ENCODE measurements at places on chromosomes 5 and 9.

- DNase-seq, result no peak
Measured at GRCh38 chr9:3215658-3216057, 310.1 kb downstream of the RFX3 start.

DNA sequence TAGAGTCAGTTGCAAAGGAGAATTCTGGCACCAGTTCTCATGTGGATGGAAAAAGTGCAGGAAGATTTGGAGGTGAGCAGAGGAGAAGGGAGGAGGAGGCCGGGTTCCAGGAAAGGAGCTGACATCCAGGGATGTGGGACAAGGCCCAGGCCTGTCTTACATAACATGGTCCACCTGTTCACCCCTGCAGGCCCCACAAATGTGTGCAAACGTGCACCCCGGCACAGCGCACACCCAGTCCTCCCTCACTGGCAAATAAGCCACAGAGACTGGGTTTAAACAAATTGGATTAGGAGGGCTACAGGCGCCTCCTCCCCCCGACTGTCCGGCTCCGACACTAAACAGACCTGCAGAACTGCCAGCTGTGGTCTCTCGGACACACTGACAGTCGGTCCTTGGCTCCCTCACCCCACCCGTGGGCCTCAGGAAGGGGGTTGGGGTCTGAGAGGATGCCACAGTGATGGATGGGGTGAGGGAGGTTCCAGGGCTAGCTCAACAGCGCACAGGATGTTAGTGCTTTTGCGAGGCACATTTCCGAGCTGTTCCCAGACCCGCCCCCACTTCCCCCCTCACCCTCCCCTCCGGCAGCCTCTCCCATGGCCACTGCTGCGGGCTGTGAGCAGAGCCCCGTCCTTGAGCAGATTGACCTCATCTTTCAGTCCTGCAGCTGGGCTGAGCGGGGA is 43.4 kb upstream of the IL17B start:
- DNase-seq, result peak; percentile 83

- DNase-seq, result no peak
Measured at GRCh38 chr9:136773386-136774044, 9.2 kb upstream of the LCN15 start.

DNA sequence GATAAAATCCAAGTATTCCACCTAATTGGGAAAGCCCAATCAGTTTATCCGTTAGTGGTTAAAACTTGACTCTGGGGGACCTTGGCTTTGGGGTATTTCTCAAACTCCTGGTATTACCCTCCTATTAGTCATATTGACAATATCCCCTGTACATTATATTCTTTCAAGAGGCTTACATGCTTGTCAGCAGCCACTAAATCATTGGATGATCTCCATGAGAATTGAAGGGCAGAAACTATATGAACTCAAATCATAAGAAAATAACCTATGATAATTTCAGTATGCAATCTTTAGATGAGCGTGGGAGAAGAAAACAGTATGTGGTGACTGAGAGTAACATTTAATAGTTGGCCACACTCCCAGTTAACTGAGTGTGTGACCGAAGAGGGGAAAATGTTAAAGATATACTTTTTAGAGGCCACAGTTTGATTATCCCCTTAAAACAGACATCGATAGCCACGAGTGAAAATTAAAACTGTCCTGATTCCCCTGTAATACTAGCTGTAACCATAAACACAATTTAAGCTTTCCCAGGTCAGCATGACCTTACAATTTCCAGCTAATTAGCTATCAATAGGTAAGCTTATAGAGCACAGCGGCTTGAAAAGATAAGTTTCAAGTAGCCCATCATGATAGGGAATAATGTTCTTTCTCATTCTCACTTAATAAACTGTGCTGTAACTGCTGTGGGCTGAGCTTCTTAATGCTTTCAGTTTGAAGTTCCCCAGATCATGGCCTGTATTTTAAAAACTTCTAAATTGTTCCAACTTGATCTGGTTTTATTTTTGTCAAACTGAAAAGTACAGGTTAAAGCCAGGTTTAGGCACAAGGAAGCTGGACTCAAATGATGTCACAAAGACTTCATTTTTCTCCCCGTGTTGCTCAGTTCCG is 58.6 kb downstream of the PUM3 start:
- DNase-seq, result no peak

- DNase-seq, result no peak
Measured at GRCh38 chr9:98479967-98480847, 224.8 kb upstream of the TBC1D2 start.

GRCh38 chr9:87436716-87437115 is 61.0 kb upstream of the DAPK1 start:
- no peak for DNase-seq

DNA sequence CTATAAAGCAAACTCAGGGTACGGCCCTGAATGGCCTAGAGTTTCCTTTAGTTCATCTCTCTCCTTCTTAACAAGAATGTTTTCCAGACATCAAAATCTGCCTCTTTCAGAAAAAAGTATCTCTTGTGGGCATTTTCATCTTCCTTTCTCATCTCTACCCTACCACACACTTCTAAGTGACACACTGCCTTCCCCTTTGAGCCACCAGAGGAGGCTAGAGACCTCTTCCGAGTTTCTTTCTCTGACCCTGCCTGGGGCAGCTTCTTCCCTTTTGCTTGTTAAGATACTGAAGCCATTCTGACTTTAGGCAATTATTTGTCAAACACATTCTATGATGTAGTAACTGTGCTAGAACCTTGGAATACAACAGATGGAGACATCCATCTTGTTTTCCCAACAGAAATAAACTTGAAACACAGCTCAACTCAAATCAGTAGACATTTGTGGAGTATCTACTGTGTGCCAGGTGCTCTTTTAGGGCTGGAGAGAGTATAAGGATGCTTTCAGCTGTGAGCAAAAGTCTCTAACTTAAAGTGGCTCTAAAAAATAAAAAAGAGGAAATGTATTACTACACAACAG is 8.6 kb upstream of the SV2C start:
- DNase-seq, result no peak

DNA sequence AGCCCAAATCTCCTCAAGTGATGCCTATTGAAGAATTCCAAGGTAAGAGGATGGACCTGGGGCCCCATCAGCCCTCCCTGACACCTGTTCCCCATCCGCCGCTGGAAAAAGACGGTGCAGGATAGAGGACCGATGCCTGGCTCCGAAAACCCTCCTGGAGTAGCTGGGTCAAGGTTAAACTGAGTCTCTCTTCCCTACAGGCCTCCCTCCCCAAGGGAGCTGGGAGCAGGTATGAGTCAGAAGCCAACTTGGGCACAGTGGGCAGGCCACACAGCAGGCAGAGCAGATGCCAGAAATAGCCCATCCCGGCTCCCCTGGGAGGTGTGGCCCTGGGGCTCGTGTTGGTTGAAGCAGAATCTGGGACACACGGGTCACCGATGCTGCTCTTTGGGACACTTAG is 75.6 kb downstream of the NTNG2 start:
- no peak for DNase-seq

DNA sequence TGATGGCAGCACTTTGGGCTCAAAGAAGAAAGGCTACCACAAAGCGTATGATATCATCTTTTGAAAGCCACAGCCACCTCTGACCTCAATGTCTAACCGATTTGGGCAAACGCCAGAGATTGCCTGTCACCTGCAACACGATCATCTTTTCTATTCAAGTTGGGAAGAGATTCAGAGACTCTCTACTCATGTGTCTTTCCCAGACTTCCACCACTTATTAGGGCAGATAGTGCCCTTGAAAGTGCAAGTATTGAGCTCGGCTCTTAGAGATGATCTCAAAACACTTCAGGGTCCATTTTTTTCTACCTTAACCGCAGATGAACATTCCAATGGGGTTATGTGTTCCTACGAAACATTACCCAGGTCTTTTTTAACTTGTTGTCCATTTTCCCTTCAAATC is 213.7 kb downstream of the DRD1 start:
- DNase-seq, result no peak

DNA sequence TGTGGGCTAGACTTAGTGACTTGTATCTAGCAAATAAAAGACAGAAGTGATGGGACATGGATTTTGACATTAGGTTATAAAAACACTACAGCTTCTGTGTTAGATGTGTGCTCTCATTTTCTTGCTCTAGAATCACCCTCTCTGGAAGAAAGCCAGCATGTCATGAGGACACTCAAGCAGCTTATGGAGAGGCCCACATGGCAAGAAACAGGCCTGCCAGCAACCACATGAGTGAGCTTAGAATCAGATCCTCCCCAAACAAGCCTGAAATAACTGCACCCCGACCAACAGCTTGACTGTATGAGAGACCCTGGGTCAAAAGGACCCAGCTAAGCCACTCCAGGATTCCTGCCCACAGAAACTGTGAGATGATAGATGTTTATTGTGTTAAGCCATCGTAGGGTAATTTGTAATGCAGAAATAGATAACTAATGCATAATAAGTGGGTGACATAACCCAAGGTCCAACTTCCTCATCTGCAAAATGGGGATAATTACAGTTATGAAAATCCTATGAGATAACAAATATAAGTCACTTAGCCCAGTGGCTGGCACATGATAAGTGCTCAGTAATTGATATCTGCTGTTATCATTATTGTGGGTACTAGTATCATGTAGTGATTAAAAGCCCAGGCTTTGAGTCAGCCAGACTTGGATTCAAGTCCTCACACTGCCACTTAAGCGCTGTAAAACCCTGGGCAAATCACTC is 86.5 kb downstream of the KLHL3 start:
- no peak for DNase-seq

- no peak for DNase-seq
Measured at GRCh38 chr5:75706775-75707174, 10.5 kb downstream of the POC5 start.

GRCh38 chr9:136318111-136318775 is 9.1 kb upstream of the GPSM1 start:
- no peak for DNase-seq

DNA sequence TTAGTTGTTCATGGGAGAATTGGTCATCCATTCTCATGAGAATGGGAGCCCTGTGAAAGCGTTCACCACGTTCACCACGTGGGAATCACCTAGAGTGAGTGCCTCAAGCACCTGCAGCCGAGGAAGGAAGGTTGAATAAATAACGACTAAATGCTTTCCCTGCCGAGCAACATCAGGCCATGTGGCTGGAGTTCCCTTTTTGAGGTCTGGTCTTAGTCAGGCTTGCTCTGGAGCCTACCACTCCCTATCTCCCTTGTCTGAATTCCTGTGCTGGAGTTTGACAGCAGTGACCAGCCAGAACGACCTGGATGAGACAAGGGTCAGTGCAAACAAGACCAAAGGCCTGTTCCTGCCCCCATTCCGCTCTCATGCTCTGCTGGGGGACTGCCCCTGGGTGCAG is 28.5 kb downstream of the KCNMB1 start:
- no peak for DNase-seq

- DNase-seq, result no peak
Measured at GRCh38 chr5:101278011-101278687, 375.1 kb upstream of the ST8SIA4 start.

- no peak for DNase-seq
Measured at GRCh38 chr9:114238891-114239875, 83.7 kb upstream of the ORM1 start.

DNA sequence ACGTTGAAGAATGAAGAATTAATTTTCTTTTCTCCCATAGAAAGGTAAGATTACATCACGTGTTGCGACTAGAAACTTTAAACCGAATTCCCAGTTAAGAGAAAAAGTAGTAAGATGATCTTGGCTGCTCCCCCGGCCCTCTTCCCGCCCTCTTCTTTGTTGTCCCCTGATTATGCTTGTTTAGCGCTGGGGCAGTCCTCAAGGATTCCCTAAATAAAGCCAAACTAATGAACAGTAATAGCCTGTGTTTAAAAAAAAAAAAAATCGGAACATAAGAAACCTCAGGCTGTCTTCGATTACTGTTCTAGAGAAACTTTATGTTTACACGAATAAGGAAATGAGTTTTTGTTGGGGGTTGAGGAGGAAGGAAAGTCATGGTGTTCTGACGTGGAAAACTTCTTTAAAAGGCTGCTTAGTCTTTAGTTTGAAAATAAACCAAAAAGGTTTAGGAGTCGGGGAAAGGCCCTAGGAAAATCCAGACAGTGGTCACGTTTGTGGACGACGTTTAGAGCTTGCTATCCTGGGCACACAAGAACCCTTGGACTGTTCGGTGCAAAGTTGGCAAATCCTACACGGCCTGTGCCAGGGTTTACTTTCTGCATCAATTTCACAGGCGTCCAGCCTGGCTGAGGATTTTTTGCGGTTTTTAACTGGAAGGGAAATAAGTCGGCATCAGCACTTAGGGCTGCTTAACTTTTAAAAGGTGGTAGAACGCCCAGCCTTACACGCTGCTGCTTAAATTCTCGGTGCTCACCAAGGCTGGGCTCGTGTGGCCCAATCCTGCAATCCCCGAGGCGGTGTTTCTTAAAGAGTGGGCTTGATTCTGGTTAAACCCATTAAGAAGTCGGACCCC is 1.1 kb upstream of the MAT2B start:
- peak; percentile 64 for DNase-seq

GRCh38 chr5:34817558-34818351 is 21.2 kb upstream of the TTC23L start:
- no peak for DNase-seq

DNA sequence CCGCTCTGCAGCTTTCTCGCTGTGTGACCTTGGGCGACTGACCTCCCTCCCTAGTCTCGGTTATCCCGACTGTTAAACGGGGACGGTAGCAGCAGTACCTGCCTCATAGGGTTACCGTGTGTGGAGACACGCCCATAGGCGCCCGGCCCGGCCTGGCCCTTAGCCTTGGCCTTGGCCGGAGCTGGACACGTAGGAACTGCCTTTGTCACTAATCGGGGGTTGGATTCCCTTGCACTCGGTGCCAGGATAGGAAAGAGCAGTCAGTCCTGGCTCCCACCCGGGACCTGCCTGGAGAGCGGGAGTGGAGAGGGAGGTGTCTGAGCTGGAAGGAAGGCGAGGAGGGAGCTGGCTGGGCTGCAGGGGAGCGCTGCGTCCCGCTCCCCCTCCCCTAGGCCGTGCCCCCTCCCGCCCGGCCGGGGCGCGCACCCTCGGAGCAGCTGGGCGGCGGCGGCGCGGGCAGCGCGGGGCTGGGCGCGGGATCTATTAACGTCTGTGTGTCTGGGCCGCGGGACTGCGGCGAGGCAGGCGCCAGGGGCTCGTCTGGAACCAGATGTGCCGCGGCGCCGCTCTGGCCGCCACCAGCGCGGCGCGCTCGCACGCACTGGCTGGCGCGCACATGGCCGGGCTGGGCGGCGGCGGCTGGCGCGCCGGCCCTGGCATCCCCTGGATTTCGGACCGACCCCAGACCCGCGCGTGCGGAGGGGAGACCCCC is 31.7 kb downstream of the PRRX2 start:
- no peak for DNase-seq

GRCh38 chr9:97873425-97873824 is 20.4 kb downstream of the FOXE1 start:
- DNase-seq, result no peak
